ENCODE measurements at places on chromosomes 13 and 19. TPM values are rescaled to one million over a fixed set of nuclear protein-coding genes. Genes with fewer than 3 reads are reported as not detected.

The SSBP4 gene
- 55.8 TPM for total RNA-seq

- DNase-seq, result no peak
These were observed 32.8 kb upstream of the LRCH1 start for GRCh38 chr13:46520166-46520565.

The PRSS57 gene
- total RNA-seq, result 2.4 TPM

DNA sequence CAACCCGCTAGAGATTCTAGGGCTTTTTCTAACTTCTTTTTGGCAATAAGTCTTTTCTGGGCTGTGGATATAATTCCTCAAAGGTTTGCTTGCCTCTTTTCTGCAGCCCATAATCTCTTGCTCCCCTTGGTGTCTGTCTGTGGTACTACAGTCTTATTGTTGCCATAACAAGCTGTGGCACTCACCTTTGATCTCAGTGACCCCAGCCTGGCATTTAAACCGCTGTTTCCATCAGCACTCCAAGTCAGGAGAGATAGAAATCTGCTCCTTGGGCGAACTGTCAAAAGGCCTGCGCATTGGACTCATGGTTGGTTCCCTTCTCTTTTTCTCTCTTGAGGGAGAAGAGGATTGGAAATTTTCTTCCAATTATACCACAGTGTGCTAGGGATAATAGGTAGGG lies 14.5 kb upstream of the MPHOSPH8 start:
- DNase-seq, result peak; percentile 16

GRCh38 chr19:30656520-30657100 lies 284.4 kb downstream of the ZNF536 start:
- no peak for DNase-seq

GRCh38 chr13:31913459-31913858 lies 118.1 kb upstream of the FRY start:
- no peak for DNase-seq

DNA sequence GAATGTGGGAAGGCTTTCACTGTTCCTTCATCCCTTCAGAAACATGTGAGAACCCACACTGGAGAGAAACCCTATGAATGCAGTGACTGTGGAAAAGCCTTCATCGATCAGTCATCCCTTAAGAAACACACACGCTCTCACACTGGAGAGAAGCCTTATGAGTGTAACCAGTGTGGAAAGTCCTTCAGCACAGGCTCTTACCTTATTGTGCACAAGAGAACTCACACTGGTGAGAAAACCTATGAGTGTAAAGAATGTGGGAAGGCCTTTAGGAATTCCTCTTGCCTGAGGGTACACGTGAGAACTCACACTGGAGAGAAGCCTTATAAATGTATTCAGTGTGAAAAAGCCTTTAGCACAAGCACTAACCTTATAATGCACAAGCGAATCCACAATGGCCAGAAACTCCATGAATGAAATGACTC lies 18.6 kb downstream of the ZNF177 start:
- DNase-seq, result no peak

DNA sequence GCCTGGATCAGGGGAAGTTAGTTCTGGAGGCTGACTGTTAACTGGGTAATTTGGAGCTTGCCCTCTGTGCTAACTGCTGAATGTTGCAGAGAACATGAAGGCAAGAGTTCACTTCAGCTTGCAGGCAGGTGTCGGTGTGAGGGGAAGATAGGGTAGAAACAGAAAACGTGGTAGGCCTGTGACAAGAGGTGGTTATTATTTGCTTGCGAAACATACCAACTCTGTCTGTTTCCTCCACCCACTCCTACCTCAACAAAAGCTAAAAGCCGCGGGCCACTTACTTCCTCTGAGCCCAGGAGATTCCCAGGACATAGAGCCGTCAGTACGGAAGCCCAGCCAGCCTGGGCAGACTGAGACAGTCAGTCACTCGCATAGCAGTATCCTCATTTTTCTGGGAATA lies 119.2 kb upstream of the ABCC4 start:
- no peak for DNase-seq

The UBE2L5 gene
- total RNA-seq, result not detected

DNA sequence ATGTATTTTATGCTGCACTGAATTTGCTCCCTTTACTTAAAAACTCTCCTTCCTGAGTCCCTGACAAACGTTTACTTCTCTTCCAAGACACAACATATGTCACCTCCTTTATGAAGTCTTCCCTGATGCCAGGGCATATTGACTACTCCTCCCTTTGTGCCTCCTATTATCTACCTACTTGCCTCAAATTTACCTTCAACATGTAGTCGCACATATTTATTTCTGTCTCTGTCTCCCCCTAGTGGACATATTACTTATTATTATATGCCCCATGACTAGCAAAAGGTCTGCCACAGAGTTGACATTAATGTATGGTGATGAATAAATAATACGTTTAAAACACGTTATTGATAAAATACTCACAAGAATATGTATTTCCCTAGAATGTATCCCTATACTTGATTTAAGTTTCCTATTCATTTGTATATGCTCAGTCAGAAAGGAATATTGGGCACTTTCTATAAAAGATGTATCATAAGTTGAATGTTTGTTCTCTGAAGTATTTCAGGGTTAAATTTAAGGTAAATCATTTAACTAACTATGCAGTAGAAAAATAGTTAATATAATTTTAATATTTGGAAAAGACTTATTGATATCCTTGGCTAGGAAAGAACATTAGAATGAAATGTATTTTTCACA lies 250.3 kb upstream of the ATXN8OS start:
- DNase-seq, result peak; percentile 83

GRCh38 chr19:45878043-45878794 lies 7.7 kb downstream of the IRF2BP1 start:
- DNase-seq, result peak; percentile 71

GRCh38 chr13:64305246-64305645 lies 2889.6 kb upstream of the PCDH20 start:
- DNase-seq, result no peak

DNA sequence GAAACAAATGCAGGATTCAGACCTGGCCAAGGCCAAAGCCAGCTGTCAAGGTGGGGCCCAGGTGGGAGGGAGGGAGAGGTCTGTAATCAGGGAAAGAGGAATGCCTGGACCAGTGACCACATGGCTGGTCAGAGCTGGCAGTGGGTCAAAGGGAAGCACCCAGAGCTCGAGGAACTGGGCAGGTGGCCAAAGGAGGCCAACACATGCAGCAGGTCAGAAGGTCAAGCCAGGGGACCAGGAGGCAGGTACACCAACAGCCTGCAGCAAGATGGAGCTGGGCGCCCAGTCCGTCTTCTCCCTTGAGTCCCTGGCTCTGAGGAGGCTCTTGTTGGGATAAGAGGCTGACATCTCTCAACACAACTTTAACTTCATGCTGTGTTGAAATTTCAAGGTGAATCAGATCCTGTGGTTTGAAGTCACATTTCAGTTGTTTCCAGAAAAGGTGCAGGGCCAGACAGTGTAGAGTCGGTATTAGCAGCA lies 17.1 kb downstream of the GPATCH1 start:
- DNase-seq, result peak; percentile 52

- peak; percentile 80 for DNase-seq
These were observed 8.0 kb upstream of the ZNF358 start for GRCh38 chr19:7507884-7508283.

DNA sequence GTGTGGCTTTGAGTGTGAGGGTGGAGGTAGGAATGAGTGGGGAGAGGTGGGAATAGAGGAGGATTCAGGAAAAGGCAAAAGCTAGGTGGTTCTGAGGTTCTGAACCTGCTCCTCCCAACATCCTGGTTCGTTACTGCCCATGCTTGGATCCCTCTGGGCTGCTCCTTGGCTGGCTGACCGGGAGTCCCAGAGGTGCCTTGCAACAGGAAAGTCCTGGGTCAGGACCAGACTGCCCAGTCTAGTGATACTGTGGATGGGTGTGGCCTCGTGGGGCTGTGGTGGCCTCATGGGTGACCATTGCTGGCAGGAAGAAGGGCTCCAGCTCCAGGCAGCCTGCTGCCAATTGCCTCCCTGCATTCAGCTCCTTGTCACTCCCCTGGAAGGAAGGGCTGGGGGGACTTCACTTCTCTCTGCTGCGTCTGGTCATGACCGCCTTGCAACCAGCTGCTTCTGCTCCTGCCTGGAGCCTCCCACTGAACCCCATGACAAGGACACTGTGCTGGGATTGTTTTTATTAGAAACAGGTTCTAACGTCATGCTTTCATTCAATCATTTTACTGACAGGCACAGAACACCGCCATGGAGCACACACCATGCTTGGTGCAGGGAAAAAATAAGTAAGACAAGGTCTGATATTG lies 61.5 kb upstream of the UBL3 start:
- no peak for DNase-seq

The URAD gene
- total RNA-seq, result 18.2 TPM

GRCh38 chr13:29539856-29540255 lies 55.6 kb downstream of the SLC7A1 start:
- DNase-seq, result no peak

- DNase-seq, result no peak
These were observed 30.7 kb upstream of the IL17D start for GRCh38 chr13:20672772-20673171.

The PNMA8A gene
- total RNA-seq, result 11.4 TPM
